ENCODE measurements at places on chromosomes 13 and 19.

- no peak for DNase-seq
Observed at GRCh38 chr13:110173247-110173818, 133.6 kb downstream of the COL4A1 start.

- DNase-seq = no peak
Observed at GRCh38 chr19:33465834-33466233, 55.8 kb downstream of the PEPD start.

GRCh38 chr13:46126552-46127357 is 21.9 kb upstream of the CPB2 start:
- DNase-seq = peak; percentile 10

DNA sequence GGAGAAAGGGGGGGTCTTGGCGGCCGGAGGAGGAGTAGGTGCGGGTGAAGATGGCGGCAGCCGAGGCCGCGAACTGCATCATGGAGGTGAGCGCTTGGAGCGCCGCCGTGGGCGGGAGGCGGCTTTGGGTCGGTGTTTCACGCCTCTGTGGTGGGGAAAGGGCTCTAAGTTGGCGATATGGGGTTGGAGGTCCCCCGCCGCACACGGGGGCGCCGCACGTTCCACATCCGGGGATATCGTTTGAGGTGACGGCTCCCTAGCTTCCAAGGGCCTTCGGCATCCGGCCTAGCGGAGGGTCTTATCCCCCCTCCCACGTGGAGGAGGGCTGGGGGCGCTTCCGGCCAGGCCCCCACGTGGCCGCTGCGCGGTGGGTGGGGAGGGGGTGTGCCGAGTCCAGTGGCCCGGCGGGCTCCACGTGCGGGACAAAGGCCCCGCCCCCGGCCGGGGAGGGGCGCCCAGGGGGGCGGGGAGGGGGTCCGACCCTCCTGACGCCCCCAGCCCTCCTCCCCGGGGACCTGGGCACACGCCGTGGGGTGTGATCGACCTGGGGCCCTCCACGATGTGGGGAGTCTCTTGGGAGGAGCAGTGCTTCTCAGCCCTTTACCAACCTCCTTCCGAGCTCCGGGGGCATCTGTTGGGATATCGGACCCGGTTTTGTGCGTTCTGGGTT is at the start of gene PRMT1:
TSS of gene PRMT1 (plus strand) at position 41 of the 670 bp plus-strand sequence. CDS start at position 51, 10 bp downstream.
- no peak for DNase-seq

DNA sequence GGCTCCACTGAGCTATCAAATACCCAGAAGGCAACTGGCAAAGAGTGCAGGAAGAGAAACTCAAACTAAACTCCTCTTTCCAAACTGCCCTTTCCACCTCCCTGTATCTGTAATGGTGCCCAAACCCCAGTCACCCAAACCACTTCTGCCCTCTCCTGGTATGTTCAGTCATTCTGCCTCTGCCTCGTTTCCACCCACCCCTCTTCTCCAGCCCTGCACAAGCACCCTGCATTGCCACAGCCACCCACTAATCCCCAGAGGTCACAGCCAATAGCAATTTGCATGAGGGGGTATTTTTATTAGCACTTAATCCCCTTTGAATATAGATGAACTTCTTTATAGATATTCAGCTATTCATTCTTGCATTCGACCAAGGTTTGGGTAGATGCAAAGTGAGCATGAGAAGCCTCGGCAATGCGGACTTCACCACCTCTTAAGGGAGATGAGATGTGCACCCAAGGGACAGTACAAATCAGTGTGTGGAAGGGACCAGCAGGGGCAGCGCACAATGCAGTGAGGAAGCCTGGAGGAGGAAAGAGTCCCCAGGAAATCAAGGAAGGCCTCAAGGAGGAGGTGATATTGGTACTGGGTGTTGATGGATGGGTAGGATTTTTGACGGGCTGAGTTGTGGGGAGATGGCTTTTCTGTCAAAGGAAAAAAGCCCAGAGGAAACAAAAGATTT is 12.4 kb downstream of the TMEM272 start:
- peak; percentile 19 for DNase-seq

DNA sequence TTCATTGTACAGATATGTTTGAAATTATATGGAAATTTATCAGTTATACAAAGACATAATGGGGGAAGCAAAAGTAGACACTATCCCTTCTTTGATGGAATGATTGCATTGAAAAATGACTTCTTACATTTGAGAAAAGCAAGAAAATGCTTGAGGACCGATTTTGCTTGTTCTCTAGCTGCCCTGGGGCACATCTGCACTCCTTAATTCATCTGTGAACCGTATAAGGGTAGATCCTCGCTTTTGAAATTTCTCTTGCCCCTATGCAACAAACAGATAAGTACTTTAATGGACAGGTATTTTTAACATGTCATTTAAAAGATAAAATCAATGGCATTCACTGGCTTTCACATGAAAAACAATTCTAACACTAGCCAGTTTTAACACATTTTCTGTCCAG is 13.5 kb upstream of the MLNR start:
- no peak for DNase-seq

- DNase-seq = no peak
Observed at GRCh38 chr19:41528106-41528505, 47.9 kb upstream of the CEACAM21 start.
